ENCODE measurements at places on chromosomes 6 and 20.
A peak's percentile ranks its signal among the peaks of the same experiment; 100 is the strongest.

DNA sequence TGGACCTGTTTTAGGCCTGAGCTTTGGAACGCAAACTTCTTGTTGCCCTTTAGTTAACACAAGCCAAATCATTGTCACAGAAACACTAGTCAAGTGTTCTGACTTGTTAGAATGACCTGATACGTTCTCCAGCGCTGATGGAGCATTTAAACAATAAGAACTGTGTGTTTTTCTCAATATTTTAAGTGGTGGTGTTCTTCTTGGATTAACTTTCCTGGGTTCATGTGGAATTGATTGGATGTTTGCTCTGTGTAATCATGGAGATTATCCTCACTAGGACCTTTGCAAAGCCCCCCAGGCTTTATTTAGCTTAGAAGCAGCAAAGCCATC lies 1.6 kb downstream of the LRRC1 start:
- peaks cover 53% of the 10 kb centered on the region for H3K4me1 ChIP-seq
- H3K36me3 ChIP-seq, result peaks cover 50% of the 10 kb centered on the region
- no peak for DNase-seq

DNA sequence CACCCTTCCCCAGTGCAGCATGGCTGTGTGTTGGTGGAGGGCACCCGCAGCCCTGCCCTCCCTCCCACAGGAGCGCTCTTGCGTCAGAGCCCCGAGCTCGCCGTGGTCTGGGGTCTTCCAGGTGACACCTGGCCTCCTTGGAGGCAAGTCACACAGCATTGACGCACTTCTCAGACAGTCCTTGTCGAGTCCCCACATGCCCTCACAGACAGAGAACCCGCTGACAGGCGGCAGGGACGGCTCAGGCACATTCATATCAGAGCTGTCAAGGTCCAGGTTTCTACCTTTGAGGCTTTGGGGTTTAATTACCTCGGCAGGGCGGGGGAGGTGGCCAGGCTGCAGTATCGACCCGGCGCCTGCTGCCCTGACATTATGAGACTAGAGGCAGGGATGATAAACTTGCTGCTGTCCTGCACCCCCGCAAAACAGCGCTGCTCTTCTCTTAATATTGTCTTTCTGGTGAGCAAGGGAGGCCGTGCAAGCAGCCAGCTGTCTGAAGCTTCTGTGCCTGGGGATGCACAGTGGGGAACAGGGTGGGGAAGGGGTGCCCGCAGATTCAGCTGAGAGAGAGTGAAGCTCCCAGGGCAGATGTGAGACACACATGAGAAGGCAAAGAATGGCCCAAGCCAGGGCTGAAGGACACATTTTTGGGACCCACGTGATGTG lies 4.7 kb downstream of the NPEPL1 start:
- H3K27ac ChIP-seq, result no peak overlapping the region
- no peak overlapping the region for H3K4me3 ChIP-seq
- no peaks in the 10 kb centered on the region for H3K27me3 ChIP-seq

DNA sequence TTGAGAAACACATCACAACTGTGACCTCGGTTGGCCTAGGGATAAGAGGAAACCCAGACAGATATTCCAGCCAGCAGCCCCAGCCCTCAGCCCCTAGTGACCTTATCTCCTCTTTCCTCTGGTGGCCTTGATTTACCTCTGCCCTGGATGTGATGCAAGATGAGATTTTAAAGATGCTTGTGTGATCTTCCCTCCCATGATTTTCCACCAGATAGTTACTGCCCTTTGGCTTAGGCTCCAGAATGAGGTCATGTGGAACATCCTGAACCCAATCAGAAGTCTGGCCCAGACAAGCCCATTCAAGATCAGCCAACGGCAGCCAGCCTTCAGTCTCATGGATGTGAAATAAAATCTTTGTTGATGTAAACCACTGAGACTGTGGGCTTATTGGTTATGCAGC lies 104.0 kb downstream of the BANF2 start:
- no peak overlapping the region for H3K27ac ChIP-seq
- no peaks in the 10 kb centered on the region for H3K27me3 ChIP-seq
- H3K36me3 ChIP-seq, result no peaks in the 10 kb centered on the region
- DNase-seq, result no peak
- no peak overlapping the region for H3K4me3 ChIP-seq

- no peaks in the 10 kb centered on the region for H3K27me3 ChIP-seq
- H3K36me3 ChIP-seq, result no peaks in the 10 kb centered on the region
- H3K27ac ChIP-seq, result no peak overlapping the region
These were observed 309.2 kb downstream of the NRN1 start for GRCh38 chr6:5697508-5697907.

GRCh38 chr6:105838171-105838570 lies 248.0 kb upstream of the PRDM1 start:
- DNase-seq, result no peak
- no peak overlapping the region for H3K27ac ChIP-seq
- H3K27me3 ChIP-seq, result no peaks in the 10 kb centered on the region
- no peaks in the 10 kb centered on the region for H3K36me3 ChIP-seq
- no peak overlapping the region for H3K4me3 ChIP-seq
- H3K4me1 ChIP-seq, result no peaks in the 10 kb centered on the region

DNA sequence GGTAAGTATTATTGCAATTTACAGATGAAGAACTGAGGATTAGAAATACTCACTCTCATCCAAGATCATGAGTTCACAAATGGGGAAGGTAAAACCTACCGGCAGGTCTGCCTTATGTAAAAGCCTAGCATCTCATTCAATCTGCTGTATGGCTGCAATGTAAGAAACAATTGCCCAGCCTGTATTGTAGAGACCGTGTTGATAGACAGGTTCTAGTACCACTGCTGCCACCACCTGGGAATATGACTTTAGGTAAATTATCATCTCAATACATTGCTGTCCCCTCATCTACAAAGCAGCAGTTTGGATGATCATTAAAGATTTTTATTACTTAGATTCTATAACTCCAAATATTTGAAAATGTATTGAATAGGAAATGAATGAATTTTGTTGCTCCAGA lies 23.3 kb upstream of the ARHGAP18 start:
- no peaks in the 10 kb centered on the region for H3K27me3 ChIP-seq
- no peak for DNase-seq
- no peaks in the 10 kb centered on the region for H3K4me1 ChIP-seq
- no peaks in the 10 kb centered on the region for H3K36me3 ChIP-seq

GRCh38 chr6:118709859-118710350 lies 58.5 kb upstream of the CEP85L start:
- peak; percentile 12 for DNase-seq
- H3K27me3 ChIP-seq, result no peaks in the 10 kb centered on the region
- H3K4me1 ChIP-seq, result peaks cover 34% of the 10 kb centered on the region
